GM12892 (cell line): ENCODE measurements at places on chromosomes 16 and 17.

DNA sequence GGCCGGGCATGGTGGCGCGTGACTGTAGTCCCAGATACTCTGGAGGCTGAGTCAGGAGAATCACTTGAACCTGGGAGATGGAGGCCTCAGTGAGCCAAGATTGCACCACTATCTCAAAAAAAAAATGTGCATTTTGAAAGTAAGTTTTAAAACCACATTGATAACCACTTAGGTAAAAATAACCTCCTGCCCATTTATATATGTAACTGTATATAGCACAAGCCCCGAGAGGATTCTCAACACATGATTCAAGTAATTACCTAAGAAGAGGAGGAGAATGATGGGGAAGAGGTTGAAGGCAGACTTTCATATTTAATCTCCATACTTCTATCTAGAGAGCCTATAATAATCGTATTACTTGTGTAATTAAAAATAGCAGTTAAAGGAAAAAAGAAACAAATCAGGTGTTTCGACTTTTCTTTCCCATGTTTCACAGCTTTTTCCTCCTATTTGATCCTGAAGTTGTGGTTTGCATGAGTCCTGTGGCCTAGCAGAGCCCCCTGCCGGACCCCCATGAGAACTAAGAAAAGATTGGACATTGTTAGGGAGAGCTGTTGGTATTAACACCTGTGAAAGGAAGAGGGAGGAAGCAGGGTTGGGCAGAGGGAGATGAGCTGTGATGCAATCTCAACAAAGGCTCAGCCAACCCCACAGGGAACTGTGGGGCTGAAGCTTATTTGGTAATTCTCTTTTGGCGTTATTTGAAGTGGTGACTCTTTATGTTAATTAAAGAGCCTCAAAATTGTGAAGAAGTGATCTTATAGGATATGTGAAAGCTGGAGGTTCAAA lies 22.1 kb downstream of the PMFBP1 start:
- no peak for DNase-seq

GRCh38 chr16:20838240-20838639 lies 31.9 kb downstream of the REXO5 start:
- DNase-seq = no peak

- no peak for DNase-seq
Observed at GRCh38 chr17:71726341-71726740, 394.5 kb upstream of the SOX9 start.

DNA sequence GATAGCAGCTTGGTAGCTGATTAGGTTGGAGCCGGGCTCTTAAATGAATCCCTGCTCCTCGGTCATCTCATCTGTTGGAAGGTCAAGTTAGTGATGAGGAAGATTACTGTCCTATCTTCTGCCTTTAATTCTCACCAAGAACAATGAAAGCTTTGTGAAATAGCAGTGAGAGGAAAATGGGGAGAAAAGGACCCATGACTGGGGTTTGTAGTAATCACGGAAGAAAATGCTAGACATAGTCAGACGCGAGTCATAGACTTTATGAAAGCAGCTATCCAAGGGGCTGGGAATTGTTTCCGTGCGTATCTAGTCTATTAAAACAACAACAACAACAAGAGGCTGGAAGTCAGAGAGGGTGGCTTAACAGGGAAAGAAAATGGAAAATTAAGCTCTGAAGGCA lies 18.3 kb downstream of the PIK3R5 start:
- no peak for DNase-seq

DNA sequence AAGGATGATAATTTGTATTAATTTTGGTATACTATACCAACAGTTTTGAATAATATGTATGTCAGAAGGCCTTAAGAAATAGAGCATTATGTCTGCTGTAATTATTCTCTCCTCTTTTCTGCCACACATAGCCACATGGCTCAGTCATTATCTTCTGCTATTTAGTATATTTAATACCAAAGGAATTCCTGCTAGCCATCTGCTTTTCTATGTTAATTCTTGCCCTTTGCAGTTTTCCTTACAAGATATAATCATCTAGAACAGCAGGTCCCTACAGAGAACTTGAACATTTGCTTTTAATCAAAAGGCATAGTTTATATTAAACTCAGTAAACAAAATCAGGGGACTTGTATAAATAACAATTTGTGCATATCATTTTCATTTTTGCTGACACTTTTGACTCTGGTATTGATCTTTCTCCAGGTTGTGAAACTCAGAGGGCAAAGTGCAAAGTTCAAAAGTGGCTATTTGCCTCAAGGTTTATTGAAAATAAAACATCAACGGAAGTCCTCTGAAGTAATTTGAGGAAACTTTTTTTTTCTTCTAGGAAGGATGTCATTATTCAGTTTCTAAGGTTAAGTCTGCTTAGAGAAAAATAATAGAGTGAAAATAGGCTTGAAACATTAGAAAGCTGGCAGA lies 702.0 kb downstream of the KCNJ2 start:
- DNase-seq = no peak

GRCh38 chr17:39973496-39973895 lies 7.1 kb upstream of the PSMD3 start:
- no peak for DNase-seq

DNA sequence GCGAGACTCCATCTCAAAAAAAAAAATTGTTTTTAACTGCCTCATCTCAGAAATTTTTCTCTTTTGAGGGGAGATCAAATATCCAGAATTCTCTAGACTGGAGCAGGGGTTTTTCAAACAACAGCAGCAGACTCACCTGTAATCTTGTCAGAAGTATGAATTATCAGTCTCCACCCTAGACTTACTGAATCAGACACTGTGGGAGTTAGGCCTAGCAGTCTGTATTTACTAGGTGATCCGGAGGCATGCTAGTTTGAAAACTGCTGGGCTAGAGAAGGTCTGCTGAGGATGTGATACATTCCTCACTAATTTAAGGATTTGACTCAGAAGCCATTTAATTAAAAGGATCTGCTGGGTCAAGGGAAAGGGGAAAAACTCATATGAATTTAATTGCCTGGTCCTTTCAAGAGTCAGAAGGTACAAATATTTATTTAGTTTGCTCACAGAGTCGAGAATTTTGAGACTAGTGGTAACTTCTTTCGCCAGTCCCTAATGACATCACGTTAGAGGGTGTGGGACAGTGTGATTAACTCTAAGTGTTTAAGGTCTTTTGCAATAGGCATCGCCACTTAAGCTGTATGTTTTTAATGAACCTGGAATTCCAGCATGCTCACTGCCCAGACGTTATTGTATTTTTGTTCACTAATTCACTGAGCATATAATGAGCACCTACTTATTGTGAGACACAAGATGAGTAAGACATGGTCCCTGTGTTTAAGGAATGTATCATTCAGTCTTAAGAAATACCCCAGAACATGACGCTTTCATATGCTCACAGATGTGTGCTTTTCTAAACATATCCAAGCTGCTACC lies 14.2 kb downstream of the ATP6V0A1 start:
- no peak for DNase-seq

GRCh38 chr16:87956098-87956364 lies 4.8 kb downstream of the BANP start:
- no peak for DNase-seq

- DNase-seq = no peak
Observed at GRCh38 chr17:45775576-45776011, 8.5 kb upstream of the CRHR1 start.

DNA sequence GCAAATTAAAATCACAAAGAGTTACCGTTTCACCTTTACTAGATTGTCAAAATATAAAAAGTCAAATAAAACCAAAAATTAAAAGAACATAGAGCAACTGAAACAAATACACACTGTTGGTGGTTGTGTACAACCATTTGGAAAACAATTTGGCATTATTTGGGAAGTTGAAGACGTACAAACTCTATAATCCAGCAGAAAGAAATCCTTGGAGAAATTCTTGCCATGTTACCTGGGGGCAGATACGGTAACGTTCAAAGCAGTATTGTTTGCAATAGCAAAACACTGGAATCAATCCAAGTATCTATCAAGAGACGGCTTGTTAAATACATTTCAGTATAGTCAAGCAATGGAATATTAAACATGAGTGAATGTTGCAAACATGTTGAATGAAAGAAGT lies 56.7 kb downstream of the TBX4 start:
- DNase-seq = no peak

GRCh38 chr17:36940313-36941264 lies 3.3 kb downstream of the LHX1 start:
- DNase-seq = no peak

- no peak for DNase-seq
Observed at GRCh38 chr16:68770671-68771070, 33.6 kb downstream of the CDH1 start.
